Activated T-cell treated with anti-CD3 and anti-CD28 coated beads, Interleukin-2, amount 50 U/mL, for 24 hours (primary cell): ENCODE measurements at places on chromosomes 1 and 21.

DNA sequence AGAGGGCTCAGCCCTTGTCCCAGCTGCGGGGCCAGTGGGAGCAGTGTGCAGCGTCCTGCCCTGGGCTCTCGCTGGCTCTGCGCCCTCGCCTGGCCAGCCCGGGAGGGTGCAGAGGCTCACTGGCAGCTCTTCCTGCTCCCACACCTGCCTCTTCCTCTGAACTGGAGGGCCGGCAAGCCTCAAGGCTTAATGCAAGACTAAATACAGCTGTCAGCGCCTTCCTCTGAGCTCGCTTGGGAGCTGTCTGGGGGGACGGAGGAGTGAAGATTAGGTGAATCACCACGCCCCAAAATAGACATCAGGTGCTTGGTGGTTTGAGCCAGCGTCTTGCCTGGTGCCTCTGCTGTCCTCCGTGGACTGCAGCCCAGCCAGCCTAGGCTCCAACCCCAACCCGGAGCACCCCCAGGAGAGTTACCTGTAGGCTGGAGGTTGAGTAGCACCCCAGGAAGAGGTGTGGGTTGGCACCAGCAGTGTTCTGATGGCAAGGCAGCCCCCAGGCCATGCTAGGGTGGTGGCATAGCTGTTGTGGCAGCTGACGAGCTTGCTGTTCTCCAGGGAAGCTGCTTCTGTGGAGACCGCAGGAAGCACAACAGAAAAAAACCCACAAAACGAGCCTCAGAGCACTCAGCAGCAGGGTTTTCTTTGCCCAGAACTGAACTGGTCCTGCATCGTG lies 36.9 kb downstream of the UMODL1 start:
- DNase-seq, result peak; percentile 82

GRCh38 chr1:229199261-229200243 lies 71.4 kb upstream of the RAB4A start:
- no peak for DNase-seq

DNA sequence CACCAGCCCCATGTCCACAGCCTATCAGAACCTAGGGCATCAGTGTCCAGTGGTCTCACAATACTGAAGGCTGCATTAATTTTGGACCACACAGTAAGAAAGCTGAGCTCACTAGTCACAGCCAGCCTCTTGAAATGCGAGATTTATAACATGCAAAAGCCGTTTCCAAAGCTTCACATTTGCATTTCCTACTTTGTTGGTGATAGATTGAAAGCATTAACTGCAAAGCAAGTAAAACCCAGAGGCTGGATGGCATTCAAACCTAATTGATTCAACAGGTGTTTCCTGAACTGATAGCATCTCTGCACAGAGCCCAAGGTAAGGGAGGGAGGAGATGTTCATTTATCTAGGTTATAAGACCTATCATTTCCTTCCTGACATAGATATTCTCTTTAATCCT lies 410.1 kb downstream of the OMA1 start:
- DNase-seq, result no peak

GRCh38 chr1:1730870-1731269 lies 6.7 kb upstream of the CDK11A start:
- peak; percentile 2 for DNase-seq

- DNase-seq, result no peak
Measured at GRCh38 chr1:150976401-150976821, 1.8 kb upstream of the CERS2 start.

DNA sequence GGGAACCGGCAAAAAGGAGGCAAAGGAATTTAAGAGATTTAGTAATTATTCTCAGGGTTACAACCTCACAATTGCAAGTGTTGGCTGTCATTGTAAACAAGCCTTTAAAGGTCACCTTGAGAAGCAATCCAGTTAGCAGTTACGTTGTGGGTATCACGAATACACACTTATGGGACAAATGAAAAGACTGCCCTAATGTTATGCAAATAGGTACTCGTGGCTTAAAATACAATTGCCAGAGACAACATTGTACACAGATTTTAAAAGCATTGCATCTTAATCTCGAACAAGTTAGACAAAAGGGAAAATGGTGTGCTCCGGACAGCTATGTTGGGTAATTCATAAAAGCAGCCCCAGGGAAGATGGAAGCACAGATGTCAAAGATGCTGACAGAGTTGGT lies 120.5 kb upstream of the ZC3H12A start:
- no peak for DNase-seq

DNA sequence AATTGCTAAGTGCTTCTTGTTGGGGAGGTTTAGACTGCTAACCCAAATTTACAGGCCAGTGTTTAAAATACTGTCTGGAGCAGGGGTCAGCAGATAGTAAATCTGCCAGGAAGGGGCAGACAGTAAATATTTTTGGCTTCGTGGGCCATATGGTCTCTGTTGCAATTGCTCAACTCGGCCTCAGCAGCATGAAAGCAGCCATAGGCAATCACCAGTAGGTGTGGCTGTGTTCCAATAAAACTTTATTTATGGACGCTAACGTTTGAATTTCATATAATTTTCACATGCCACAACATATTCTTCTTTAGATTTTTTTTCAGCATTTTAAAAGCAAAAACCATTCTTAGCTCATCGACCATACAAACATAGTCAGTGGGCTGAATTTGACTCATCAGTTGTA lies 172.7 kb downstream of the BRINP2 start:
- no peak for DNase-seq

DNA sequence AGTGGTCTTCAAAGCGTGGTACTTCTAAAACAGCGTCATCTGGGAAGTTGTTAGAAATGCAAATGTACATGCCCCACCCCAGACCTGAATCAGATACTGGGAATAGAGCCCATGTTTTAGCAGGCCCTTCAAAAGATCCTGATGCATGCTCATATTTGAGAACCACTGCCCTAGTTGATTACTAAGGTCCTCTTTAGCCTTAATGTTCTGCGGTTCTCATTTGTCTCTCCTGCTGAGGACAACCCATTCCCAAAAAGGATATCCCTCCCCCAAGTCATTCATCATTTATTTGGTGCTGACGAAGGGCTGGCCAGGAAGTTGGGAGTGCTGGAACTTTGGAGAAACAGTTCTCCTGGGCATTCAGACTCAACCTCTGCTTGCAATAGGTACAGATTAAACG lies 92.4 kb upstream of the RALGPS2 start:
- no peak for DNase-seq

DNA sequence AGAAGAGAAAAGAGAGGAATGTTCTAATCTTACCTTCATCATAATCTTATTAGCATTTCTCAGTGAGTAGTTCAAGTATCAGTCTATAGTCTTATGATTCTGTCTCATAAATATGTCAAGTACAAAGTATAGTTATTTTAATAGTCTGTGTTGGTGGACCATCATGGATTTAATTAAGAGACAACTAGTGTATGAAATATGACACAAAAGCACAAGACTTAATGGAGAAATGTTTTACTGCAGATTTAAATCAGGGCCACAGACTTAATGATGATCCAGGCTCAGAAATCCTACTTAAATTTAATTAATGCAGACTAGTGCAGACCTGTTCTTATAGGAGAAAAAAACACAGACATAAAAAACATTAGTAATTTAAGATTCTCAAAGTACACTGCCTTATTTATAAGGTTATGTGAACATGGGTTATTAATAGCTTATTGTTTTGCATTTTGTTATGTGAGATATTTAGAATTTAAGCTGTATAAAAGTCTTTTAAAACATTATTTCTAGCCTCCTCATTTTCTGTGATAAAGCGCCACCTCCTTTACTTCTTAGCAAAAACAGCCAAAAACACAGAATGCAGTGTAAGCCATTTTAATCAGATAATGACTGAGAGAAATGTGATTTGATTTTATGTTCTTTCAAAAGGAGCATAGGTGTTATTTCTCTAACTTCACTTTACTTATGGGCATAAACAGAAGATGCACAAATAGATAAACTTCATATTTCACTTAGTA lies 255.0 kb upstream of the SNX7 start:
- DNase-seq, result no peak

DNA sequence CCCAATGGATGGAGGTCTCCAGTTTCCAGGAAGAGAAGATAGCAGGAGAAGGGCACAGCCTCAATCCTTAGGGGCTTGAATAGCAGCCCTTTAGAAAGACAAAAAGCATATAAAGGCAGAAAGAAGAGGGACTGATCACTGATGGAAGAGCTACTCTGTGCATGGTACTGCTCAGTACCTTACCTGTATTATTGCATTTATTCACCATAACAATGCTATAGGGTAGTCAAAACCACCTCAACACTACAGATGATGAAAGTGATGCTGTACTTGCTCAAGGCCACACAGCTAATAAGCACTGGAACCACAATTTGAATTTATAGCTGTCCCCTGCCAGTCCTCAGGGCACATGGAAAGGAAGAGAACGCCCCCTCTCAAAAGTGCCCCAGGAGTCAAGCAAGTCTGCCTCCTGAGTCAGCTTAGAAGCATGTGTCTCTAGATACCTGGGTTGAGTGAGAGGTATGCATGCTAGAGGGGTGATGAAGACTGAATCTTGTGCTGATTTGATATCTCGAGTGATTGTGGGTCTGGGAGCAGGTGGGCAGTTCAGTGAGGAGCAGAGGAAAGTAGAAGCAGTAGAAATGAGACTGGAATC lies 13.6 kb downstream of the DDAH1 start:
- no peak for DNase-seq

DNA sequence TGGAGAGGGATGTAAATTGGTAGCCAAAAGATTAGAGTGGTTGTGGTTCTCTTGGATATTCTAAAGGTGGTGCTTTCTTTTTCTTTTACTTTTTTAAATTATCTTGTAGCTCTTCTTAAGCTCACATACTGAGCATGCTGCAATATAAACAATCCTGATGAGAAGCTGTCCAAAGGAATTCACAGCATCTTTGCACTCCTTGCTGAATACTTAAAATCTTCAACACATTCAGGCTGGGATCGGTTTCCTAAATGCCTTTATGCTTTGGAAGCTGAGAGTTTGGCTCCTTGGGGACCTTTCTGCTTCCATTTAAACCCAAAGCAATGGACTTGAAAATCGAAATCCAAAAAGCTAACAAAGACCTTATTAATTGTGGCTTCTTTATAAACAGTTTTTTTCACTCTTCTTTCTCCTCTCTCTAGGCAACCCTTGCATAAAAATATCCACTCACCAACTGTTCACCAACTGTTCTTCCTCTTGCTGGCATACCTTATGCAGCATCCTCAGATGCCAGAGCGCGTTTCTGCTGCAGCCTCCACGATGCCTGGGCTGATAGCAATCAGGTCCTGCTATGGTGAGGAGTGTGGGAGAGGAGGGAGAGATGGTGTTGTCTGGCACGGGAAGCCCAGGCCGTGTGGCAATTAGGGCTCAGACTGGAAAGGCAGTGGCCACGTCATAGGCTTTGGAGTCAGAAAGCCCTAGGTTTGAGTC lies 535.8 kb upstream of the DAB1 start:
- no peak for DNase-seq

- DNase-seq, result no peak
Measured at GRCh38 chr1:226624526-226624925, 76.0 kb downstream of the STUM start.

DNA sequence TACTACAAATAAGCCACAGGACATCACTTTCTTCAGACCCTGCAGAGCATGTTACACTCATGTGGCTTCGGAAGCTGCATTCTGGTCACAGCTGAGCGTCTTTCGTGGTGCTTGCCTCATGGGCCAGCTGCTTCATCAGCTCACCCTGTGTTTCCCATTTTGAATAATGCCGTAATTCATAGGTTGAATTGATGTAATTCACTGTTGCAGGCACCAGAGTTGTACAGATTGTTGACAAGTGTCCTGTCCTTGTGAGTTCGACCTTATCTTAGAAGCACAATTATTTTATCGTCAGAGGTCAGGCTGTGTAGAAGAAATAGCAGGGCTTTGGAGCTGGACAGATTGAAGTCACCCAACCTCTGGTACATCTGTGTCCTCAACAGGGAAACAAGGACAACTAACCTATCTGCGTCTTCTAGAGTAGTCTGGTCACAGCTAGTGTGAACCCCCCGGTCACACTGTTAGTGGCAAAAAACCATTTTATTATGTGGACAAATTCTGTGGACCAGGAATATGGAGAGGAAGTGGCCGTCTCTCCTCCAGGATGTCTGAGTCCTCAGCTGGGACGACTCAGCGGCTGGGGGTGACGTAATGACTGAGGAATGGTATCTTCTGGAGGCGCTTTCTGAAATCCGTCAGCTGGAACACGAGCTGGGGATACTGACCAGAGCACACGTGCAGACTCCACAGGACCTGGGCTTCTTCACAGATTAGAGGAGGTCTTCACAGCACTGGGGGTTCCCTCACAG lies 17.8 kb downstream of the PKNOX1 start:
- no peak for DNase-seq

DNA sequence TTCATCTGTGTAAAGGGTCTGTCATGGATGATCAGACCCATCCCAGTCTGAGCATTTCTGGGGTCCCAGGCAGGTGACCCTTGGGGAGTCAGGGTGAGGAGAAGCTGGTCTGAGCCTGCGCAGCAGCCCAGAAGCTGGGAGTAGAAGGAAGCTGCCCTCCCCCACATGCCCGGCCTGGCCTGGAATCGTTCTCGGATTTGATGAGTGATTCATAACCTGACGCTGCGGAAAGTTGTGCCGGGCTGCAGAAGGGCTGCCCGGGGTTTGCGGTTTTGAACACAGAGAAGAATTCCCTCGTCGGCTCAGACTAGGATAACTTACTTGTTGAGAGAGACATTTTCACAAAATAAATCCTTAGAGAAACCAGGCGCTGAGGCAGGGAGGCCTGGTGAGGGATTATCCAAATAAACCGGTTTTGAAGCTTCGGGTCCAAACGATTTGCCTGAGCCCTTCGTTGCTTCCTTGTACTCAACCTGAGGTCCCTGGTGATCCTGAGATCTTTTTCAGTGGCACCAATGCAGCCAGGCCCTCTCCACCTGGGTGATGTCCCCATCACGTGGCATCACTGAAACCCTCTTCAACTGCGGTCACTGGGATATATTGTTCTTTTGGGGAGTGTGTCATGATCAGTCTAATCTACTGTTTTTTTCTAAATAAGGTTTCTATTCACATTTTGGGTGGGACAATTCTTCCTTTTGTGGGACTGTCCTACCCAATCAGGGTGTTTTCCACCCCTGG lies 29.2 kb downstream of the EPHB2 start:
- DNase-seq, result no peak

- DNase-seq, result no peak
Measured at GRCh38 chr1:162937716-162938395, 76.9 kb upstream of the CCDC190 start.

- DNase-seq, result no peak
Measured at GRCh38 chr1:21220815-21221214, 44.1 kb upstream of the EIF4G3 start.

DNA sequence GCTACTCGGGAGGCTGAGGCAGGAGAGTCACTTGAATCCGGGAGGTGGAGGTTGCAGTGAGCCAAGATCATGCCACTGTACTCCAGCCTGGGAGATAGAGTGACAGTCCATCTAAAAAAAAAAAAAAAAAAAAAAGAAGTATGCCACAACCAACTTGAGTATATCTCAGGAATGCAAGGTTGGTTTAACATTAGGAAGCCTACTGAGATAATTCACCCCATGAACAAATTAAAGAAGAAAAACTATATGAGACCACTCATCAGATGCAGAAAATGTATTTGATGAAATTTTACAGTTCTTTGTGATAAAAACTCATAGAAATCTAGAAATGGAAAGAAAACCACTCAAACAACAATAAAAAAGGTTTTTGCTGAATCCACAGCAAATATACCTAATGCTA lies 373.8 kb downstream of the LMO4 start:
- no peak for DNase-seq
